ENCODE measurements at places on chromosomes 6 and 20. TPM values are rescaled to one million over a fixed set of nuclear protein-coding genes. Genes with fewer than 3 reads are reported as not detected.

TPX2 gene
- total RNA-seq = 107 TPM

HLA-DPB1 gene
- total RNA-seq = 19.0 TPM

FAM83C gene
- total RNA-seq = not detected

OR2H2 gene
- not detected for total RNA-seq

TINAG gene
- not detected for total RNA-seq

LAMA2 gene
- not detected for total RNA-seq

DEFB119 gene
- total RNA-seq = not detected

BTNL2 gene
- not detected for total RNA-seq

MUC21 gene
- not detected for total RNA-seq

SH3BGRL2 gene
- 0.14 TPM for total RNA-seq

PSORS1C2 gene
- not detected for total RNA-seq

IRAK1BP1 gene
- 2.2 TPM for total RNA-seq

C20orf141 gene
- not detected for total RNA-seq

SEMG1 gene
- total RNA-seq = not detected

SPATS1 gene
- not detected for total RNA-seq

CST4 gene
- total RNA-seq = not detected

GJA10 gene
- 0.25 TPM for total RNA-seq

RSPH9 gene
- not detected for total RNA-seq

CBLN4 gene
- total RNA-seq = not detected

FRK gene
- total RNA-seq = not detected

ZNF391 gene
- total RNA-seq = 1.6 TPM

WFDC12 gene
- not detected for total RNA-seq

C20orf96 gene
- total RNA-seq = 5.9 TPM

KDM1B gene
- 10.8 TPM for total RNA-seq

CDC40 gene
- 25.4 TPM for total RNA-seq

KCNQ2 gene
- not detected for total RNA-seq

IFNGR1 gene
- 21.6 TPM for total RNA-seq

TRIM40 gene
- not detected for total RNA-seq

PBOV1 gene
- total RNA-seq = not detected

CD93 gene
- 0.43 TPM for total RNA-seq

MYB gene
- total RNA-seq = 5.2 TPM

ZSCAN12 gene
- 7.2 TPM for total RNA-seq

NFYA gene
- 35.3 TPM for total RNA-seq

NKX2-2 gene
- not detected for total RNA-seq

FAM83B gene
- total RNA-seq = not detected

SGK2 gene
- total RNA-seq = 0.63 TPM

BFSP1 gene
- total RNA-seq = 1.1 TPM

WFDC5 gene
- not detected for total RNA-seq

LY6G6D gene
- not detected for total RNA-seq

SAMHD1 gene
- total RNA-seq = 403 TPM

MOG gene
- not detected for total RNA-seq

PRR18 gene
- not detected for total RNA-seq

SLC26A8 gene
- total RNA-seq = not detected

EPHA7 gene
- total RNA-seq = not detected

CTAGE9 gene
- total RNA-seq = not detected

DZANK1 gene
- total RNA-seq = 0.96 TPM

PAX1 gene
- not detected for total RNA-seq

LKAAEAR1 gene
- total RNA-seq = 0.31 TPM

LAMA5 gene
- 0.94 TPM for total RNA-seq

HCK gene
- total RNA-seq = not detected

ECT2L gene
- not detected for total RNA-seq

TNFRSF6B gene
- not detected for total RNA-seq

KCNK5 gene
- total RNA-seq = 3.1 TPM

CALHM6 gene
- total RNA-seq = 15.9 TPM
